Common myeloid progenitor, CD34-positive (primary cell): ENCODE measurements at places on chromosomes 13 and 19.

GRCh38 chr19:42606660-42607351 lies 12.1 kb upstream of the CEACAM8 start:
- peak; percentile 42 for DNase-seq

DNA sequence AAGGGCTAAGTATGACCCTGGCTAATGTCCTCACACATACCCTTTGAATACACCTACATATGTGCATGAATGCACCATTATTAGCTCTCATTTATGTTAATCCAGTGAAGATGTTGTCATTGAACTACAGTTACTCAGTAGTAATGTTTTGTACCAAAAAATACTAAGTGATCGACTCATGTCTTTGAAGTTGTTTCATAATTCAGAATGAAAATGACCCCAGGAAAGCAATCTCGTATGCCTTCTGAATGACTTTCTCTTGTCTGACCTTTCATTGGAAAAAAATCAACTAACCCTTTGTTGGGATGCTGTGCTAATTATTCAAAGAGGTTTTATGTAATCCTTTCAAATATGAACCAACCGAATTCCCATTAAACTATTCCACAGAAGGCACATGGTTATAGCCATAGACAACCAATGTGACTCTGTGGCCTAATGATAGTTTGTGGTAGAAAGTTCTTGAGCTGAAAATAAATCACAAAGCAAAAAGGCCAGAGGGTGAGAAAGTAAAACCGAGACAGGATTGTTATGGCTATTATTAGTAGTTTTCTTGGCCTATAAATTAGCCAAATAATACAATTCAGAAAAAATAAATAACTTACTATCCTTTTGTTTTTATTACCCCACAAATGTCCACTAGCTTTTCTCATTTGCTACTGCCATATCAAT lies 86.8 kb upstream of the STARD13 start:
- DNase-seq, result no peak

DNA sequence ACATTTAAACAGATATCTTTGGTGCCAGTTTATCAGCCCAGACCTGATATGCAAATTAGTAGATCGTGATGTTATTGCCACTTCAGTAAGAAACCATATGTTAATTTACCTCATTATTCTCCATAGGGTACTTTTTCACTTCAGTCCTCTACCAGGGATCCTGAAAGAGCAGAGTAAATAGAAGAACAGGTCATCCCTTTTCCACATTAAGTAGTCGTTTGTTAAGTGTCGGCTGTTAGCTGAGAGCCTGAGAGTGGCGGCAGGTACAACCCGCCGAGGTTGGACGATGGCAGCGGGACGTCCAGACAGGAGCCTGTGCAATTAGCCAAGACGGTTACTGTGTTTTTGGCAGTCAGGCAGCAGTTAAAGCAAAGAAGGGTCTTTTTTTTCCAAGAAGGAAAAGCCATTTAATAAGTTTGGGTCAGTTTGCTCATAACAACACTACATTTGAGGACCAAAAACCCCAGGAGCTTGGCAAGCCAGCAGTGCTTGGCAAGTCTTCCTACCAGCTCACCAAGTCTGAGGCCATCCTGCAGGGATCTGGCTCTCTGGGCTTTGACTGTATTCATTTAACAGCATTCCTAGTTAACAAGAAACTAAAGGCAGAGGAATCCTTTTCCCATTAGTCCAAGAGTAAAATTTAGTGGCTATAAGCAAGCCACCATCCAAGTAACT lies 231.8 kb downstream of the SHISA2 start:
- no peak for DNase-seq

DNA sequence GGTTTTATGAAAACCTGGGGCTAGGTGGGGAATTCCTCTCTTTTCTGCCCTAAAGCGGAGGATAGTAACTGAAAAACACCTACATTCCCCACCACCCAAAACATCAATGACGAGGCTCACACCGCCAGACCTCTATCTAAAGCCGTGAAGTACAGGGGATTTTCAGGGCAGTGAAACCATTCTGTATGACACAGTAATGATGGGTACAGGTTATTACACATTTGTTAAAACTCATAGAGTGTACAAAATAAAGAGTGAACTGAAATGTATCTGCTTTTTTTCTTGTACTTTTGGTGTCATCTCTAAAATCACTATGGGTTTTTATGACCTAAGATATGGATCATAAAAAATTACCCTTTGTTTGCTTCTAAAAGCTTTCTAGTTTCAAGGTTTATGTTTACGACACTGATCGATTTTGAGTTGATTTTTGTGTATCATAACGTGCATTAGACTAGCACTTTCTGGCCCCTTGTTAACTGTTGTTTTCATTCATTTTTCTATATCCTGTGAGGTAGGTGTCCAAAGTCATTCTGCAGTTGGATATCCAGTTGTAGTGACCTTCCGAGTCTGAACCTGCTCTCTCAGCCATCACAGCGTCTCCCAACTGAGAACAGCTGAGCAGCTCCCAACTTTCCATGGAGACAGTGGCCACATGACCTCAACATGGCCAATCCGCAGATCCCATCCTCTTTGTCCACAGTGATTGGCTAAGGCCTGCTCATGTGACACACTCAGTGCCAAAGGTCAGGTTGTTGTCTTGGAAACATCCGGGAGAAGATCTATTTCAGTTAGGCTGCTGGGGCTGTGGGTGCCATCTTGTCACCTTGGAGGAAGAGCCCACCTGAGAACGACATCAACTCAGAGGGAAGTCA lies 10.3 kb downstream of the MBD3L2B start:
- no peak for DNase-seq

GRCh38 chr13:35449821-35450220 lies 26.7 kb downstream of the MAB21L1 start:
- no peak for DNase-seq
